ENCODE measurements at places on chromosomes 13 and 19. TPM values are rescaled to one million over a fixed set of nuclear protein-coding genes. Genes with fewer than 3 reads are reported as not detected.

- DNase-seq, result peak; percentile 50
Observed at GRCh38 chr19:55418185-55418584, 10.6 kb upstream of the UBE2S start.

GRCh38 chr13:76796851-76797250, 89.4 kb downstream of the KCTD12 start:
- DNase-seq, result no peak

DNA sequence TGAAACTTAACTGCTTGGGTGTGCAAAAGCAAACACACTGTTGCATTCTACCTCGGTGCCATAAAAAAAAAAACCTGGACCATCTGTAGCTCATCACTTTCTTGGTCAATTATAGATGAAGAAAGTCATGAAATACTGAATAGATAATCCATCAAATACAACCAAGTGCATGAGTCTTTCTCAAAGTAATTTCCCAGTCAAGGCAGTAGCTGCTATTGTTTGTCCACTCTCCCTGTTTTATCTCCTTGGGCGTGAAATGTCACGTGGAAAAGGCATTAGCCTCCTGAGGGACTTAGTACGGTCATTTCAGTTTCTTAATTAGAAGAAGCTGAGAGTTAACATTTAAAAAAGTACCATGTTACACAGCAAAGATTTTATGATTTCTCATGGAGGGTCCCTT, 1697.9 kb downstream of the PCDH9 start:
- no peak for DNase-seq

DNA sequence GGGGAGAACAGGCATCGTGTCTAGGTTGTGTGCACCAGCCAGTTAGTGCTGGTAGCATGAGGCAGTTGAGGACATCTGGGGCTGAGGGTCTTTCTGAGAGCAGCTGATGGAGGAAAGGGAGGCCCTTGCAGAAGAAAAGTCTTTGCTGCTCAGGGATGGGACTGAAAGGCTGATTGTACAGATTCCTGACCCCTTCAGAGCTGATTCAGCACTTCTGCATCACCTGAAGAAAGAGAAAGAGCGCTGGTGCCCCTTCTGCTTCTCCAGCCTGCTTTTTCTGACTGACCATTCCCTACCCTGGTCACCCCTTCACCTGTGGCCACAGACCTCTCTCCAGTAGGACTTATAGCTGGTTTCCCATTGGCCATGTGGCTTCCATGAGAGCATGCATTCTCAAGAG, 476.2 kb downstream of the TSHZ3 start:
- DNase-seq, result no peak

GRCh38 chr13:32881074-32881776, 135.0 kb upstream of the KL start:
- DNase-seq, result no peak

- no peak for DNase-seq
Observed at GRCh38 chr19:23305555-23305954, 55.4 kb upstream of the ZNF724 start.

PSG6 gene
- not detected for total RNA-seq

CYP4F8 gene
- total RNA-seq, result not detected

NEK3 gene
- 9.9 TPM for total RNA-seq

All from kidney epithelial cell (primary cell).